ENCODE measurements at places on chromosomes 13 and 19.
A peak's percentile ranks its signal among the peaks of the same experiment; 100 is the strongest.

GRCh38 chr19:428149-428548, 19.2 kb upstream of the C2CD4C start:
- DNase-seq, result no peak

GRCh38 chr13:41974262-41974900, 13.5 kb upstream of the VWA8 start:
- no peak for DNase-seq

- DNase-seq, result no peak
Observed at GRCh38 chr13:111899714-111900389, 167.1 kb upstream of the SOX1 start.

GRCh38 chr19:514166-514663, 6.9 kb downstream of the TPGS1 start:
- no peak for DNase-seq

- DNase-seq, result no peak
Observed at GRCh38 chr19:17797424-17798201, 2.7 kb downstream of the B3GNT3 start.

GRCh38 chr13:77373502-77373901, 46.6 kb upstream of the MYCBP2 start:
- no peak for DNase-seq

DNA sequence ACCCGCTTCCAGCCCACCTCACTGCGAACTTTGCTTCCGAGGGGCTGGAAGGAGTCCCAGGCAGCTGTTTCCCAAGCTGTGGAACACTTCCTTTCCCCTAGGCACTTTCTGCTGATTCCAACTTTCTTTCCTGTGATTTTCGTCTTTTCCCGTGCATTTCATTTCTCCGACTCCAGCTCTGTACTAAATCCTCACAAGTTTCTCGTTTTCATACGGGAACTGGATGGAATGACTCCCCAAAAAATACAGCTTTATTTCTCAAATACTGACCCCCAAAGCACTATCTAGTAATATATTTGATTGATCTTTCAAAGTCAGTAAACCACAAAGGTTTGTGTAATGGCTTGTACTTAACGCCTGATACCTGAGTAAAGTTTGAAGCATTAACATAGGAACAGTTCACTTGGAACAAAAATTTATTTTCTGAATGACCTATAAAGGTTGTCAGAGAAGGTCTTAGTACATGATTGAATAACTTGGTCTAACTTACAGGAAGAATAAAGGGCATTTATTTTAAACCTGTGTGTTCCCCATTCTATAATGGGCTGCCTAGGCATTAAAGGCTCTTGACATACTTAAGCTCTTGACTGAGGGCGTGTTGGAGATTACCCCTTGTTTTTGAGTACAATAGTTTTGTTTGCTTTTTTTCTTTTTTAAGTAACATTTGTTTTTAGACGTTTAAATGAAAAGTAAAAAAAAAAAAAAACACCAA, 1.3 kb upstream of the PCDH9 start:
- no peak for DNase-seq

DNA sequence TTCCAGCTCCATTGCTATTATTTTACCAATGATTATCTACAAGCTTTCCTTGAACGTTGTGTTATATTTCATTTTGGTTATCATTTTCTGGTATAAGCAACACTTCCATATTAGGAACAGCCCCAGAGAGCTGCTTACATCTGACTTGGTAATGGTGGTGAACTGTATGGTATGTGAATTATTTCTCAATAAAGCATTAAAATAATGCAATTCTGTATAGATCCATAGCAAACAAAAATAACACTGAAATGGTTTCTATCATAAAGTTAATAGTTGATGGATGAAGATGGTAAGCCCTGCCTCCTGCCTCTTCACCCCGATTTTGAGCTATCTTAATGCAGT, 27.5 kb downstream of the GGACT start:
- DNase-seq, result no peak

DNA sequence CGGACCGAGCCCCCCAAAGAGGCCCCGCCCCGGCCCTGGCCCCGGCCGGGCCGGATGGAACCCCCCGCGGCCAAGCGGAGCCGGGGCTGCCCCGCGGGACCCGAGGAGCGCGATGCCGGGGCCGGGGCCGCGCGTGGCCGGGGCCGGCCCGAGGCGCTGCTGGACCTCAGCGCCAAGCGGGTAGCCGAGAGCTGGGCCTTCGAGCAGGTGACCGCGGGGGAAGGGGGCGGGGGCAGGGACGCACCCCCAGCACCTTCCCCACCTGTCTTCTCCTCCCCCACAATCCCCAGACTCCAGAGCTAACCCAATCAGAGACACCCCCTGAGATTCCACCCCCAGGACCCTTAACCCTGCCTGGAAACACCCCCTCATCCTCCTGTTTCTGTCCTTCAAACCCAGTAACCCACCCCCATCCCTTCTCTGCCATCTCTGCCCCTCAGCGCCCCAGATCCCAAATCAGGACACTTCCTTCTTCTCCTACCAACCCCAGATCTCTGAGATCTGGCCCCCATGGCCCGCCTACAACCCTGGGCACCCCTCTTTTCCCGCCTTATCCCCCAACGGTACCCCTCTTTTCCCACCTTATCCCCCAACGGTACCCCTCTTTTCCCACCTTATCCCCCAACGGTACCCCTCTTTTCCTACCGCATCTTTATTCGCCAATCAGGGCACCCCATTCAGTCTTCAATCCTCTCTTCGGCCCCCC, 505 bp downstream of the ZSWIM4 start:
- no peak for DNase-seq

DNA sequence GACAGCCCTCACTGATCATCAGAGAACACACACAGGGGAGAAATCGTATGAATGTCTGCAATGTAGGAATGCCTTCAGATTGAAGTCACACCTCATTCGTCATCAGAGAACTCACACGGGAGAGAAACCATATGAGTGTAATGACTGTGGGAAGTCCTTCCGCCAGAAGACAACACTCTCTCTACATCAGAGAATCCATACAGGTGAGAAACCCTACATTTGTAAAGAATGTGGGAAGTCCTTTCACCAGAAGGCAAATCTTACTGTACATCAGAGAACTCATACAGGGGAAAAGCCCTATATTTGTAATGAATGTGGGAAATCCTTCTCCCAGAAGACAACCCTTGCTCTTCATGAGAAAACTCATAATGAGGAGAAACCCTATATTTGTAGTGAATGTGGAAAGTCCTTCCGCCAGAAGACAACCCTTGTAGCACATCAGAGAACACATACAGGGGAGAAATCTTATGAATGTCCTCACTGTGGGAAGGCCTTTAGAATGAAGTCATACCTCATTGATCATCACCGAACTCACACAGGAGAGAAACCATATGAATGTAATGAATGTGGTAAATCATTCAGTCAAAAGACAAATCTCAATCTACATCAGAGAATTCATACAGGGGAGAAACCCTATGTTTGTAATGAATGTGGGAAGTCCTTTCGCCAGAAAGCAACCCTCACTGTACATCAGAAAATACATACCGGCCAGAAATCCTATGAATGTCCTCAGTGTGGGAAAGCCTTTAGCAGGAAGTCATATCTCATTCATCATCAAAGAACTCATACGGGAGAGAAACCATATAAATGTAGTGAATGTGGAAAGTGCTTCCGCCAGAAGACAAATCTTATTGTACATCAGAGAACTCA, 32.5 kb downstream of the ZNF567 start:
- DNase-seq, result no peak

- no peak for DNase-seq
Observed at GRCh38 chr13:106989876-106990275, 421.9 kb upstream of the ARGLU1 start.

DNA sequence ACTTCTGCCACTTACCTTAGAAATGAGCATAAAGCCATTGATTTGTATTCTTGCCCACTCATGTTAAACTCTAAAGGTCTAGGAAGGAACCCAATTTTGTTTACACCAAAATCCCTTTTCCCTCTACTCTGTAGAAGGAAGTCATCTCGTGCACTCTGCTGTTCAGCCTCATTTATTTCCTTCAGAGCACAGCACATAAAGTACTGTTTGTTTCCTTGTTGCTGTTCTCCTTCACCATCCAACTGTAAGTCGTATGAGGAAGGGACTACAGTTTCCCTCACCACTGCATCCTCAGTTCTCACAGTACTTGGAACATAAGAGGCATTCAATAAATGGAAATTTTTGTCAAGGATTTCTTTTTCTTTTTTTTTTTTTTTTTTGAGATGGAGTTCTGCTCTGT, 24.6 kb downstream of the CDADC1 start:
- DNase-seq, result no peak

DNA sequence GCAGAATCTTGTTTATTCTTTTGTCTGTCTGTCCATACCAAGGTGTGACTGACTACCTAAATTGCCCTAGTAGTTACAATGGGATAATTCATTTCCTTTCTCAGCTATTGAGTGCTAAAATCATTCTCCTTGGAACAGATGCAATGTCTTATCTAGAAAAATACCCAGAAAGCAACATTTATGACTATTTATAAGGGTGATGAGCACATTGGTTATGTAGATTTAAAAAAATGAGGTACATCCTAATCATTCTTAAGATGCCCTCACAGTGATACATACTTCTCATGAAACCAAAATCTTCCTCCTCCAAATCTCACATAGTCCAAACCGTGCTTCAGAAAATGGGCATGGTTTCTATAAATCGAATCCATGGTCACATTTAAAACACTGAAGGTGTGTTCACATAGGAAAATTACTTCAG, 11.6 kb upstream of the UBE2L5 start:
- no peak for DNase-seq

GRCh38 chr13:39263531-39263930, 225.3 kb downstream of the NHLRC3 start:
- DNase-seq, result no peak

GRCh38 chr13:50228527-50228926, 213.3 kb downstream of the KCNRG start:
- no peak for DNase-seq

DNA sequence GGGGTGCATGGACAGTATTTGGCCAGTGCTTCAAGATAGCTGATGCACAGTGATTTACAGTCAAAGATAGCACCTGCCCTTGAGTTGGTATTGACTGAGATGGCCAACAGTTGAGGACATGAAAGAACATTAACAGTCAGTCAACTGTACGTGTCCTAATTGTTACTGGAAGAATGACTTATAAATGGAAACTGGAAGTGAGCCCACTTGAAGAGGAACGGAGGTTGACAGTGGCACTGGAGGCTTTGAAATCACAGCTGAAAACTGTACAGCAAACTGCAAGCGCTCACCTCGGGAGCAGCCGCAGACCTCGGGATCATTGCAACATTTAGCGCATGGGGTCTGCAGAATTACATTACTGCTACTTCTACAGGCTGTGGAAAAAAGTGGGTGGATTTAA, 77.1 kb downstream of the GGACT start:
- DNase-seq, result no peak

DNA sequence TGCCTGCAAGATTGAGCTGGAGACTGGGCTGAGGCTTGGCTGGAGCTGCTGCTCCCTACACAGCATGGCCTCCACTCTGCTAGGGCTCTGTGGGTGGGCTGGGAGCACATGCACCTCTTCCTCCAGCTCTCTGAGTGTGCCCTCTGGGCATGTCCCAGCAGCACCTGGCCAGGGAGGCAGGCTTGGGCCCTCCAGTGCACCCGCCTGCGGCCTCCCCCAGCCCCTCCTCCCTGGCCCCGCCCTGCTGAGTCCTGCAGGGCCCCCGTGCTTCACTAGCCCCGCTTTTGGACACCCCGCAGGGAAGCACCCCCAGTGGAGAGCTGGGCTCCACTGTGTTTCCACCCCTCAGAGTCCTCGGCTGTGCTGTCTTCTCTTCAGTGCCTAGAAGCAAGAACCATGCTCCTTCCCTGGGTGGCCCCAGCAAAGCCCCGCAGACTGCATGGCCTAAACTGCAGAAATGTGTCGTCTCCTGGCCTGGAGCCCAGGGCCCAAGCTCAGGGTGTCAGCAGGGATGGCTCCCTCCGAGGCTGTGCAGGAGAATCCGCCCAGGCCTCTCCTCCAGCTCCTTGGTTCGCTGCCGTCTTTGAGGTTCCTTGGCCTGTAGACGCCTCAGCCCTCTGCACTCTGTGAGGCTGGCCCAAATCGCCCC, 5.0 kb upstream of the TEX29 start:
- no peak for DNase-seq

- peak; percentile 65 for DNase-seq
Observed at GRCh38 chr13:45325806-45326205, 15.2 kb downstream of the TPT1 start.

DNA sequence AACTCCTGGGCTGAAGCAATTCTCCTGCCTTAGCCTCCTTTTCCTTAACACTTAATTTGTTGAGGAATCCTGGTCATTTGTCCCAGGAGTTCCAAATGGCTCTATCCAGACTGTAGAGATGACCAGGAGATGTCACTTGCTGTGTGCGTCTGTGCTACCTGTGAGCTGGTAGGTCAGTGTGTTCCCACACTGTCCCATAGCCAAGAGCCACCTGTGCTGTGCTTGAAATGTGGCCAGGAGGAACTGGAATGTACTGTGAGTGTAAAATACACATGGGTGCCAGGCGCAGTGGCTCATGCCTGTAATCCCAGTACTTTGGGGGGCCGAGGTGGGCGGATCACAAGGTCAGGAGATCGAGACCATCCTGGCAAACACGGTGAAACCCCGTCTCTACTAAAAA, 29.4 kb upstream of the KDM4B start:
- no peak for DNase-seq
